ENCODE measurements at places on chromosomes 12 and 14.

GRCh38 chr12:105099356-105099755, 8.2 kb upstream of the WASHC4 start:
- DNase-seq: no peak

DNA sequence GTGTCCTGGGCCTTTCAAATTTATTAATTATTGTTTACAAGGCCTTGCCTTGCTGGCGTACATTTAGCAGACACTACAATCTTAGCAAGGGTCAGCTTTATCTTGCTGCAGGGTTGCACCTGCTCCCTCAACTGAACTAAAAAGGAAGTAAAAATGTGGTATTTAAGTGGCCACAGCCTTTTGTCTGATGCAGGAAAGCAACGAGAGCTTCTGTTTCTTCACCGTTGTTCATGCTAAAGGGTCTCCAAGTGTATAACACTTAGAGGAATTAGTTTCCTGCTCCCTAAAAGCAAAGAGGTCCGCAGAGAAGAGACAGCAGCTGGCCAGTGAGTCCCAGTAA, 62.8 kb upstream of the EGLN3 start:
- no peak for DNase-seq

DNA sequence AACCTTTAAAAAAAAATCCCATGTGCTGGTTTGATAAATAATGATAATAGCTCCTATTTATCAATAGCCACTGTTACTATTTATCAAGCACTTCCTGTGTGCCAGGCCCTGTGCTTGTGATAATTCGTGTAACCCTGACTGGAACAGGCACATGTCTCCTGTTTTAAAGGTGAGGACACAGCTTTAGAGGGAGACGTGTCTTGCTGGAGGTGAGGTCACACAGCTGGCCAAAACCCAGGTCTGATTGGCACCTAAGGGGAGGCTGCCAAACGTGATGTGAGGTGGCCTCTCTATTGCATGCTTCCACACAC, 156.6 kb downstream of the VRK1 start:
- DNase-seq: no peak

- no peak for DNase-seq
Observed at GRCh38 chr14:93528884-93529558, 98.3 kb downstream of the UNC79 start.

DNA sequence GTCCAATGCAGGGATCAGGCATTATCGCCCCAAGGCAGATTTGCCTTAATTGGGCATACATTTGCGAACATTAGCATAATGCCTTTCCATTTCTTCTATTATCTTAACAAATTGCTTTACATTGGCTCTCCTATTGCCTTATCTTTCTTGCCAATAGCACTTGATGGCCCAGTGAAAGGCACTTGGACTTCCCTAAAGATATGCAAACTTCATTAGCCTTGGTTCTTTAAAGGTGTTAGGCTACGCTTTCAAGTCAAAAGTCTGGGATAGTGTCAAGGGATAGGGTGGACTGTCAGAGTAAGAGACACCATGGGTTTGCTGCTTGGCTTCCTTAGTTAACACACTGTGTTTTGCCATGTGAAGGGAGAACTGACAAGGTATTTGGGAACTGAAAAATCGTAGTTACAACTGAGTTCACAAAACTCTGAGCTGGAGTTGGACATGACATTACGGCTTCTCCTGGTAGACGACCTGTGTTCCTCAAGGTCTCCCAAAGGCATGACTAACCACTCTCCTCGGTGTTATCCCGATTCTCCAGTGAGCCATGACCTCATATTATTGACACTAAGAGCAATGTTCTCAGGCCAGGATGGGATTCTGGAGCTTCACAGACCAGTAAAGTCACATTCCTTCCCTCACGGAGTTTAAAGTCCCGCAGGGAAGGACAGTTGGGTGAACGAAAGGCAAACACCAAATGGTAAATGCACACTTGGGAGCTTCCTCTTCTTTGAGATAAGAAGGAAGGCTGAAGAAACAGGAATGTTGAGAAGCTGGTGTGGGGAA, 65.2 kb downstream of the TBC1D30 start:
- no peak for DNase-seq

DNA sequence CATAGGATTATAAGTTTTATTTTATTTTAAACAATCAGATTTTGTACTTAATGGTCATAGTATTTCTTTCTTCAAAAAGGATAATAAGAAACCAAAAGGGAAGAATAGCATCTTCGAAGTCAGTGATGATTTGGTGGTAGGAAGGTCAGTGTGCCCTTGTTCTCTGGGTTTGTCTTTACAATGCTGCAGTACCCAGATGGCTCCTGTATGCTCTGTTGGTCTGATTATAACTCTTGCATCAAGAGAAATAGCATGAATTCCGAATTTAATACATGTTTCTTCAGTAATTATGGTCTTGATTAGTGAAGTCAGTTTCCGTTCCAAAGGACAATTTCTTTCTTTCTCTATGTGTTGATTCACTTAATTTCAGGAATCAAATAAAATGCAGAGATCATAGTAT, 180.2 kb downstream of the TMTC2 start:
- peak; percentile 97 for DNase-seq

GRCh38 chr14:53376064-53376463, 222.9 kb upstream of the DDHD1 start:
- DNase-seq: no peak

- peak; percentile 43 for DNase-seq
Observed at GRCh38 chr14:104425763-104426646, 153.6 kb upstream of the C14orf180 start.

DNA sequence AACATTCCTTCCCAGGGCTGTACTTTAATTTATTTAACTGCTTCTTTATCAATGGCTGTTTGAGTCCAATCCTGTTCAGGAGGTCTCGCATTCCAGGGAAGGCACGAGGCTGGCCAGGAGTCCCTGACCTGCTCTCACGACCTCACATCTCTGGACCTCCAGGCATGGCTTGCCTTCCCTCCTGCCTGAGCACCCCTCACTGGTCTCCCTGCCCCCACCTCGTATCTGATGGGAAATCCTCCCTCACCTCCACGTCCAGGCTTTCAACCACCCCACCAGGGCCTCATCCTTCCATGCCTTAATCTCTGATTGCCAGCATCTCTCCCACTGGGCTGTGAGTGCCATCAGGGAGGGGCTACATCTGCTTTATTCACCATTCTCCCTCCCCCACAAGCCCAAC, 29.0 kb downstream of the PRKAB1 start:
- no peak for DNase-seq

DNA sequence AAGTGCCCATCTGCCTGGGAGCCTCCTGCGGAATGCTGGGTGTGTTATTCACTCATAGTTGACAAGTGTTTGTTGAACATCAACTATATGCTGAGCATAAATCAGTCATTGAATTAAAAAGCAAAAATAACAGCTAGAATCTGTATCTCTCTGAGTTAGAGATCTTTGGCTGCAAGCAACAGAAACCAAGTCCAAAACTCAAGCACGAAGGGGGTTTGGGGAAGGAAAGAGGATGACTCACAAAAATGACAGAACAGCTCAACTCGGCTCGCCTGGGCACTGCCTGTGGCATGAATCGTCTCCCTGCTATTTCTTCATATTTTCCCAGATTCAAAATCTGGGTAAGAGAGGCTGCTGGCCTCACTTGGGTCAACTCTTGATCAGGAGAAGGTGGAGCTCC, 72.6 kb upstream of the NCOR2 start:
- no peak for DNase-seq

DNA sequence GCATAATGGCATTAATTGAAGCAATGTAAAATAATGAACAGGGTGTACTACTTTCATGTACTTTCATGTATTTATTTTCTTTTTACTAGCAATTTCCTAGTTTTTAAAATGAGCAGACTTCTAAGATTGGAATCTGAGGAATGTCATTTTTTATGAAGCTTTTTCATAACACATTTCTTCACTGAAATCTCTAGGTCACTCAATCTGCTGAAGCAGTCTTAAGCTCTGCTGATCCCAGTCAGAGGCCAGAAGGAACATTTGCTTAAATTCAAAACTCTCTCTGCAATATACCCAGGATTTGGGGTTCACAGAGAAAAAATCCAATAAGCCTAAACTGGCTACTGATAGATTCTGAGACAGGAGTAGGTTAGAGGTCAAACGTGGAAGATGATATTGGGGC, 73.6 kb upstream of the CNTN1 start:
- DNase-seq: no peak

DNA sequence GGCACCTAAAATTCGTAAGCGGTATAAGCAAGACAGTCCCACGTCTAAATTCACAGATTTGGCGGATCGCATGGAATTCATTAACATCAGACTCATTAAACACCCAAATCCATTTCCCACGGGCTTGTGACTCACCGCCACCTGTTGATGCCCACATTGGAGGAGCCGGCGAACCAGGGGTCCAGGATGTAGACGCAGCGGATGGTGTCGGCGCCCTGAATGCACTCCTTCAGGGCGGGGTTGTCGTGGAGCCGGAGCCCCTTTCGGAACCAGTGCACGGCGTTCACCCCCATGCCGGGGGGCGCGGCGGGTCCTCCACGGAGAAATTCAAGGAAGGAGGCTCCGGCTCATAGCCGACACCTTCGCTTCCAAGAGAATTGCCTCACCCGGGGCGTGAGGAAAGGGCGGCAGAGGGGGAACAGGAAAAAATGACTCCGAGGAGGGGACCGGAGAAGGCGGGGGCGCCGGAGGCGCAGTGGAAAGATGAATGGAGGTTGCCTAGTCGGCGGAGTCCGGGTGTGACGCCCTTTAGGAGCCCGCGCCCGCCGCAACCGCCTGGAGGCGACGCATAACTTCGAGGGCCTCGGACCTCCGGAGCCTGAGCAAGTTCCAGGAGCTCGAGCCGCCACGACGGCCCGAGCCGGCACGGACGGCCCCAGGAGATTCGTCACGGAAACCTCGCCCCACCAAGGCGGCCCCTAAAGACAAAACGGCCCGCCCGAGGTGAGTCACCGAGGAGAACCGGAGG, 506 bp downstream of the CRY1 start:
- DNase-seq: no peak

- no peak for DNase-seq
Observed at GRCh38 chr12:50058743-50059312, 1.4 kb downstream of the ASIC1 start.

GRCh38 chr12:70507442-70507841, 129.8 kb downstream of the PTPRB start:
- DNase-seq: no peak

DNA sequence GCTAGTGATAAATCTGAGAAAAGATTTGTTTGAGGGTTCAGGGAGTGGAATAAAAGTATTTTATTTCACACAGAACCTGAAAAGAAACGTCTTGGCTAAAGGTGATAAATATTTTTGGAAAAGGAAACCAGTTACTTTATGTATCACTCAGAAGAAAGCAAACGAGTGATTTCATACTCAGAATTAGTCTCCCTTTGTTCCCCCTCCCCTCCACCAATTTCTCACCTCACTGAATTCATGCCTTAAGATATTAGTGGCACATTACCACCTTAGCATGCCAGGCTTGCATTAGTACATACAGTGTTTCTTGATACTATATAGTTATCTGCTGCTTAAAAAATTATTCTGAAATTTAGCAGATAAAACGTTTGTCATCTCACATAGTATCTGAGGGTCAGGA, 28.2 kb downstream of the G2E3 start:
- DNase-seq: no peak

- no peak for DNase-seq
Observed at GRCh38 chr12:110316861-110317260, 35.8 kb downstream of the ATP2A2 start.

- DNase-seq: no peak
Observed at GRCh38 chr12:102197789-102198188, at the start of gene PMCH. TSS of gene PMCH (minus strand) at chr12:102197833. CDS start at chr12:102197770, 63 bp downstream.

- no peak for DNase-seq
Observed at GRCh38 chr12:107118624-107119023, 25.3 kb upstream of the CRY1 start.

DNA sequence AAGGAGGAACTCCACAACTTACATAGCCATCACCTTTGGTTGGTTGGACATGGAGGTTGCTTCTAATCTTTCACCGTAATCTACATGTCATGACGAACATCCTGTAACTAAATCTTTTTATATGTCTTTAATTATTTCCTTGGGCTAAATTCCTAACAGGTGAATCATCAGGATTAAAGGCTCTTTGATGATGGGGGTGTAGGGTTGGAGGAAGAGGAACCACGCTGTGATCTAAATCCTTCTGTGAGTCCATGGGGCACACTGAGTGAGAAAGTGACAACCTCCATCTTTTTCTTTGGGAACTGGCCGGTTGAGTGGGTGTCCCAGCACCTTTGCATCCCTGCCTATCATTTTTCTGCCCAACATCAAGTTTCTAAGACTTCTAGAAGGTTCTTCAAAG, 31.1 kb upstream of the MAP1LC3B2 start:
- DNase-seq: no peak

DNA sequence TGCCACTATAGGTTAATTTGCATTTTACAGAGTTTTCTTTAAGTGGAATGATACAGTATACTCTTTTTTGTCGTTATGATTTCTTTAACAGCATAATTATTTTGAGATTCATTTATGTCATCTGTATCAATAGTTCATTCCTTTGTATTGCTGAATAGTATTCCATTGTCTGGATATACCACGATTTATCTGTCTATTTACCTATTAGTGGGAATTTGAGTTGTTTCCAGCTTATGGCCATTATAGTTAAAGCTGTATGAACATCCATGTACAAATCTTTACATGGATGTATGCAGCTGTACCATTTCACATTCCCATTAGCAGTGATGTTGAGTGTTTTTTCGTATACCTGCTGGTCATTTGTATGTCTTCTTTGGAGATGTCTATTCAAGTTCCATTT, 163.9 kb downstream of the ETNK1 start:
- DNase-seq: no peak

DNA sequence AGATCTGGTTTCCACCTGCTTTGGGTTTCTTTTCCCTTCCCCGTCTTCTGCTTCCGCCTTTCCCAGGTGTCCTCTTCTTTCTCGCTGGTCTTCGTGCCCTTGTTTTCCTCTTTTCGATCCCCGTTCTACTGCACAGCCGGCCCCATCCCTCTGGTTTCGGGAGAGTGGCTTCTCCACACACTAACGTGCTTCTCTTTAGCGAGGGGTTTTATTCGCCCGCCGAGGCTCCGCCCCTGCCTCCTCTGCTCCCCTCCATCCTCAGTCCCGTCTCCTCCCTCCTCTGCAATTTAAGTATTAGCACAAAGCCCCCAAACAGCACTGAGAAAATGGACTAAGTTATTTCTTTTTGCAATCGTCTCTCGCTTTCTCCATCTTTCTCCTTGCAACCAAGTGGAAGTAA, at the start of gene SLC7A8:
Gene SLC7A8 (minus strand): TSS at position 182 of the 400 bp plus-strand sequence. CDS start 746 bp downstream, outside the sequence.
- peak; percentile 67 for DNase-seq

DNA sequence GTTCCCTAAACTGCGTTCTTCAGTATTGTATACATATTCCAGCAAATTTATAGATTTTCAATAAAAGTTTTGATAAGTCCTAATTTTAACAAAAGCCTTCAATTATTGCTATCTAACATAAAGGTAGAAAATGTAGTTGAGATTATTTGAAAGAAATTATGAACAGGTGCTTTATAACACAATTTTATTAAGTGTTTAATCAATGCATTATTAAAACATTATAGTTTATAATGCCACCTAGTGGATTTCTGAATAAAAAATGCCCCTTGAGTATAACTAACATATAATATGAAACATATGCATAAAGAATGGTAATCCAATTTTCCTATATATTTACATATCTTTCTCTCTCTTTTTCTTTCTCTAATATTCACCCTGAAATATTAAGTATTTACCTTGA, 515.3 kb downstream of the SLC6A15 start:
- DNase-seq: peak; percentile 7

All from NCI-H1694 treated with DMSO at 0.1 percent for 48 hours (cell line).